ENCODE measurements at places on chromosomes 3 and 15.
A peak's percentile ranks its signal among the peaks of the same experiment; 100 is the strongest.

GRCh38 chr3:195196266-195196665, 74.7 kb downstream of the XXYLT1 start:
- no peak for DNase-seq

DNA sequence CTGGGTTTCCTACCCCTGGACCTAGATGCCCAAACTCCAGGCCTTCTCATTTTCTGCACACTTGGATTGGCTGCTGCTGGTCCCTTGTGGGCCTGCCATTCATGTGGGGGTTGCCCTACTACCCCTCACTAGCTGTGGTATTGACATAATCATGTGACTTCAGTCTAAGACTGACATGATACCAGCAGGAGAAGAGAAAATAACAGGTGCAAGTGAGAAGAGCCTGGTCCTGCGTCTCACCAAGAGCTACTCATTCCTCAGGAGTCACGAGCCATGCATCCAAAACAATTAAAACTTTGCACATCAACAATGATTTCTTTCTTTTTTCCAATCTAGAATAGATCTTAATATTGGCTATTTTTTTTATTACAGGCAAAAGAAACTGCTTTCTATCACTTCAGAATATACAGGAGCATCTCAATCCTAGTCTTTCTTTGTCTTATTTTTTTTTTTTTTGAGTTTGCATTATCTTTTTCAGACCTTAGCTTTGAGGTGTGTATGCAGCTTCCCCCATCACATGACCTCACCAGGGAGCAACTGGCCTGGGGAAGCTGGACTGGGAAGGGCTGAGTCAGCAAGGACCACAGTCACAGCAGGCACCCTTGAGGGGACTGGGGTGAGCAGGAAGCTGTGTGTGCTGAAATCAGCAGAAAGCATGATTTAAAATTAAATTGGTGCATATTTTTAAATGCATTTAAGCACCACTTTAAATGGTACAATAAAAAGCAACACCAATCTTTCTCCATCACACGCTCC, 27.6 kb downstream of the SLC9A9 start:
- DNase-seq: no peak

- no peak for DNase-seq
These were observed 28.8 kb upstream of the VILL start for GRCh38 chr3:37961622-37962431.

DNA sequence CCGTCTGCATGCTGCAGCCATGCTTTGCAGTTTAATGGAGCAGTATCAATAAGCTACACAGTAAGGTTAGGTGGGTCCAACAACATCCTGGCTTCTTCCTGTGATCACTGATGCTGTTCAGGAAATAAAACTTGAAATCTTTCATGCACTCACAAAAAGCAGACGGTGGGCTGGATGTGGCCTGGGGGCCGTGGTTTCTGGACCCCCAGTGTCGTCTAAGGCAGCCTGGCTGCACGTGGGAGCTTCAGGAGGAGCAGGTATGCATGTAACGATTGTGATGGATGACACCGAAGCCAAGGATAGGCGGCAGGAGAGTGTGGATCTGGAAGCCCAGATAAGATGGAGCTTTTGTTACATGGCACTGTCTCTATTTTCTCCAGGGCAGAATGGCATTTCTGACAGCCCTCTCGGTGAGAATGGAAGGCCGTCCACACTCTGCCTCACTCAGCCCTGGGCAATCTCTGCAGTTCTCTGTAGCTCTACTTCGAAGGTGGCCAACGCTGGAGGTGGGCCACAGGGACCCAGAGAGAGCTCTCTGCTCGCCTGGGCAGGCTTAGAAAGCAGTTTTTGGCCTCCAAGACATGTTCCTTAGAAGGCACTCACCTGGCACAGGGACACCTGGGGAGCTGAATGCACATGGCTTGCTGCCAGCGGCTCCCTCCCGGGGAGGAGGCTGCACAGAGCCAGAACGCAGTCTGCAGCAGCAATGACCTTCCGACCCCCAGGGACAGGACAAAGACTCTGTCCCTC, 46.4 kb upstream of the IQSEC1 start:
- DNase-seq: no peak

DNA sequence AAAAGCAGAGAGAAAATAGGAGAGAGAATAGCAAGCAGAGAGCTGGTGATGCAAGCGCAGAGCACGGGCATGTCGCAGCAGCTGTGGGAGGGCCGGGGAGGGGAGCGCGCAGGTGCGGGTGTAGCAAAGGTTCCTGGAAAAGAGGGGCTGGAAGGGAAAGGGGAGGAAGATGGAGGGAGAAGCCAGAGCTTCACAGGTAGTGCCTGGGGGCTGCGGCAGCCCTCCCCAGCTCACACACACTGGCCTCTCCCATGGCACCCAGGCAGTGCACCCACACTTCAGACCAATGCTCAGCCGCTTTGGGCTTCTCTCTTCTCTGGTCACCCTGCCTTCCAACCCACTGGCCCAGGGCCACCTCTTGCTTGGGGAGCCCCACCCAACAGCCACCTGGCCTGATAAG, 72.1 kb downstream of the ADAMTS7 start:
- DNase-seq: no peak

GRCh38 chr15:25705433-25706115, 157.6 kb downstream of the ATP10A start:
- DNase-seq: no peak

- no peak for DNase-seq
These were observed 75.5 kb downstream of the PEX5L start for GRCh38 chr3:179961071-179961702.

DNA sequence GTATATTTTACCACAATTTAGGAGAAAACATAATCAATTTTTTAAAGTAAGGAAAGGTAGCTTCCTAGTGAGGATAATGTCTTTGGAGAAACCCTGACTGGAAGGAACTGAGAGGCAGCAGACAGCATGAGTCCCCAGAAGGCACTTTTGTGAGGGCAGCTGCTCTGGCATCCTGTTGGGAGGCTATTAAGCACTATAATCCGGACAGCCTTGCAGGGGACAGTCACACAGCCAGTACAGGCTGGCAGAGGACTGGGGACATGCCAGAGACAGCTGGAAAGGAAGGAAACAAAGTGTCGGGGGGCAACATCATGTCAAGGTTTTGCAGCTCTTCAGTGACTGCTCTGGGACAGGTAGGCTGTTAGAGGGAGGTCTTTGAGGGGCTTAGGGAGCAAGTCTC, 15.7 kb downstream of the ACAN start:
- no peak for DNase-seq

GRCh38 chr3:73432023-73432705, 192.6 kb downstream of the PDZRN3 start:
- peak; percentile 57 for DNase-seq

GRCh38 chr3:197007296-197007940, 22.2 kb downstream of the MELTF start:
- DNase-seq: no peak

DNA sequence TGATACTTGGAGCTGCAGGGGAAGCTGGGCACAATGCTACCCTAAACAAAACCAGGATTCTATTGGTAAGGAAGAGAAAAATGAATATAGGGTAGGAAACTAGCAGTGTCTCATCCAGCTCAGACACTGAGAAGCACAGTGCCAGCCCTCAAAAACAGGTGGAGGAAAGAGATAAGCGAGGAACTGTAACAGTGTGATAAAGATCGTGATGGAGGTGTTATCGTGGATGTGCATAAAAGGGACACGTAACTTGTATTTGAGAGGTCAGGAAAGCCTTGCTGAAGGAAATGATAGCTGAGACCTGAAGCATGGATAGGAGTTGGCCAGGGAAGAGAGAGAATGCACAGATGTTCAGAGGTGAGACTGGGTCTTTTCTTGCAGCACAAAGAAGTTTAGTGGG, 27.4 kb downstream of the MIX23 start:
- DNase-seq: no peak

DNA sequence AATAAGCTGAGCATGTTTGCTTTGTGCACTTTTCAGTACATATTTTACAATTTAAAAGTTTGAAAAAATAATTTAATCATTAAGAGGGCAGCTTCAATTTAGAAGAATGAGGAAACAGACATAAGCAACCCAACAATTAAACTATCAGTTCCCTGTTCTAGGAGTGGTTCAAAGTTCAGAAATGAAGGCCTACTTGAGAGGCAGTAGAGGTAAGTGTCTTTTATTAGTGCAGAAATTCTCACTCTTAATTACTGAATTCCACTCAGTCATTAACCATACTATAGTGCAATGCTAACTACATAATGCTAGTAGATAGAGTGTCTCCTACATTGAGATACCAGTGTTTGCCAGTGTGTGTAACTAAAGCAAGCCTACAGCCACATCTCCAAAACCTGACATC, 73.1 kb downstream of the TNIK start:
- DNase-seq: no peak

GRCh38 chr15:60819860-60820259, 340.9 kb upstream of the ICE2 start:
- DNase-seq: no peak

DNA sequence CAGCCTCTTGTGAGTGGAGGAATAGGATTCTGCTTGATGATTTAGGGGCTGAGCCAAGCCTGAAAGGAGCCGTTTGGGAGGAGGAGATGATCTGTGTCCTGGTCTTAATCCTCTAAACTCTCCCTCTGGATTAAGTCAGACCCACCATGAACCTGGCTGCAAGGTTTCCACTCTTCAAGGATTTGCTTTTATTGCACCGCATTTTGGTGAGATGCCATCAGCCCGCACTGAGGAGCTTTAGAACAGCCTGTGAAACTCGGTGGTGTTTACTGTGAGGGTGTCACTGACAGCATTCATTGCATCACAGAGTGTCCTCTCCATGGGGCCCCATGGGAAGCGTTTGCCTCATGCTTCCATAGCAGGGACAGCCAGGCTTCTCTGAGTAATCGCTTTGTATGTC, 59.2 kb downstream of the EPHB1 start:
- DNase-seq: peak; percentile 15

All from NB4 (cell line).